Prostate gland (tissue), 2 donors: ENCODE measurements at places on chromosomes 6 and 20. TPM values are rescaled to one million over a fixed set of nuclear protein-coding genes. Genes with fewer than 3 reads are reported as not detected.

DNA sequence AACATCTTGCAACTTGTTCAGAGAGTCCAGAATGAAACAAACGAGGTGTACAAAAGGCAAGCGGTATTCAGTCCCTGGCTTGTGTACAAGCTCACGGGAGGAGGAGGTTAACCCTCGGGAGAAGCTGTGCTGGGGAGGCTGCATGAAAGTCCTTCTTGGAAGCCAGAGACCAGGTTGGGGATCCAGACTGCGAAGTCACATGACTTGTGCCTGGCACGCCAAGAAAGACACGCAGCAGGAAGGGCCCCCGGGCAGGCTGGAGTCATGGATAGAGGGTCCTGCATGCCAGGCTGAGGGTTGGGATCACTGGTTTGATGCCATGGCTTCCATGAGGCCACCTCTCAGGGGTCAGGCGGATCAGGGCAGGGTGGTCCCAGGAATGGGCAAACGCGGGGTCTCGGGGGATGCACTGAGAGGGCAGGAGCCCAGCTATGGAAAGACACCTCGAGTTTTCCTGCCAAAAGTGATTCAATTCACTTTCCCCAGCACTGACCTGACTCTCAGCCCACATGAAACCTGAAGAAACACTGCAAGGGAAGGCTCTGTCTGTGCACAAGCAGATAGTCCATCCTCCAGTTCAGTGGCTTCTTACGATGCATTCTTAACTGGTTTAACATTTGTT is 79.4 kb downstream of the DLL1 start:
- H3K4me3 ChIP-seq: no peak overlapping the region
- no peaks in the 10 kb centered on the region for H3K36me3 ChIP-seq
- H3K27me3 ChIP-seq: no peaks in the 10 kb centered on the region
- H3K4me1 ChIP-seq: no peaks in the 10 kb centered on the region
- H3K27ac ChIP-seq: no peak overlapping the region

DNA sequence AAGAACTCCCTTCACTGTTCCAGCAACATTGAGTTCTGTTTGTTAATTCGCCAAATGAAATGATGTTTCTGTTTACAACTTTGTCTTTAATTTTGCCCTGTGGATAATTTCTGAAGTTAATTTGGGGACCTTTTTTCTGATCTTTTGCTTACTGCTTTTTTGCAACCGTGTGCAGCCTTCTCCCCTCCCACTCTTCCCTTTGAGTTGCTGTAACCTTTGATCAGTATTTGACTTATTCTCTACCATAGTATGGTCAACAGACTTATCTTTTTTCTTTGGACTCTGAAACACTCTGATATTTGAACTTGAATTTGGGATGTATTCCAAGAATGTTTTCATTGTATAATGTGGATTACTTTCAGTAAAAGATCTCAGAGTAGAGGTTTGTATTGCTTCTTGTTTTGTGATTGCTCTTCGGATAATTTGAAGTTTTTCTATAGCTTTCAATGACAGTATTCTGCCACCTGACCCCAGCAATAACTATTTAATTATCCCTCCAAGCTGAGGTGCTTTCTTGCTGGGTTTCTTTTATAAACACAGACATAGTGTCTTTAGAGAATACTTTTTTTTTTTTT is 46.2 kb downstream of the LRRN4 start:
- peak overlapping the region; percentile 16 for H3K27ac ChIP-seq
- no peaks in the 10 kb centered on the region for H3K36me3 ChIP-seq
- H3K4me3 ChIP-seq: no peak overlapping the region

DNA sequence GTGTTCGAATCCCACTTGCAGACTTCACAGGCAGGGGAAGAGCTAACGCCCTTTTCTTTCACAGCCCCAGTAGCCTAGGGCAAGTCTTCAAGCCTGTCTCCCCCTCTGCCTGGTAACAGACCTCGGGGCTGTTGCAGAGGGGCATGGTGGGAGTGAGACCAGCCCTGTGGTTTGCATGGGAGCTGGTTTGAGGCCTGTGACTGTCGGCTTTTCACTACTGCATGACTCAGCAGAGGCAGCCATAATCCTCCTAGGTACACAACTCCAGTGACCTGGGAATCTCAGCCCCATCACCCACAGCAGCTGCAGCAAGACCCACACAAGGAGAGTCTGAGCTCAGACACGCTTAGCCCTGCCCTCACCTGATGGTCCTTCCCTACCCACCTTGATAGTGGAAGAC is 55.3 kb upstream of the POPDC3 start:
- H3K4me3 ChIP-seq: no peak overlapping the region
- H3K27me3 ChIP-seq: no peaks in the 10 kb centered on the region
- no peak overlapping the region for H3K27ac ChIP-seq
- no peaks in the 10 kb centered on the region for H3K36me3 ChIP-seq
- H3K4me1 ChIP-seq: no peaks in the 10 kb centered on the region

- DNase-seq: no peak
- H3K27me3 ChIP-seq: no peaks in the 10 kb centered on the region
- no peaks in the 10 kb centered on the region for H3K36me3 ChIP-seq
- no peaks in the 10 kb centered on the region for H3K4me1 ChIP-seq
- H3K4me3 ChIP-seq: no peak overlapping the region
- H3K27ac ChIP-seq: no peak overlapping the region
These were observed 92.6 kb downstream of the THBS2 start for GRCh38 chr6:169160855-169161560.

DNA sequence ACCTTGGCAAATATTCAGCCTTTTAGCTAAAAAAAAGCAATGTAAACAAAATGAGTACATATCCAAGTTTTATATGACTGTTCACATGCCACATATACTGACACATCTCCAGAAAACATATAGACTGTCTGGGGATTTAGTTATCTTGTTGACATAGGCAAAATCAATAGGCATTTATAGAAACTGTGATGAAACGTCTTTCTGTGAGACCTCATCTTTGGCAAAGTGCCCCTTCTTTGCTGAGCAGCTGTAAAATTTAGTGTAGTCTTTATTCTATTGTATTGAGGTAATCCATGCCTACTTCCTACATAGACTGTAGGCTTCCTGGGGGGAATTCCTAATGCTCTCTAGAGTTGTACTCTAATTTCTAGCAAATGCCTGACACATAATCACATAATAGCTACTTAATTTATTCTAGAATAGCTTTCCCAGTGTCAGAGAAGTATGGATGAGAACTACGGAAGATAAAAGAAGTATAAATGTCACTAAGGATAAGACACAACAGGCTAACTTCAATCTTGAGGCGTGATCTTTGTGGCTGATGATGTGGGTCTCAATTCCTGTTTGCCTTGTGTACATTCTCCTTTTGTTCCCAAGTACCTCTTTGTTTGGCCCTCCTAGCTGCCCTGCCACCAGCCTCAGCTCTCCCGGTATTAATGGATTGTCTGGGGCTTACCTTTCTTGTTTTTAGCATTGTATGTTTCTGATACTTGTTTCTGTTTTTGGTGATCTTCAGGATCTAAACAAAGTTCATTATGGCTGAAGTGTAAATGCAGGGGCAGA is 30.6 kb downstream of the PTCHD4 start:
- H3K4me1 ChIP-seq: no peaks in the 10 kb centered on the region
- H3K36me3 ChIP-seq: no peaks in the 10 kb centered on the region
- H3K4me3 ChIP-seq: no peak overlapping the region
- no peak overlapping the region for H3K27ac ChIP-seq
- H3K27me3 ChIP-seq: no peaks in the 10 kb centered on the region

DNA sequence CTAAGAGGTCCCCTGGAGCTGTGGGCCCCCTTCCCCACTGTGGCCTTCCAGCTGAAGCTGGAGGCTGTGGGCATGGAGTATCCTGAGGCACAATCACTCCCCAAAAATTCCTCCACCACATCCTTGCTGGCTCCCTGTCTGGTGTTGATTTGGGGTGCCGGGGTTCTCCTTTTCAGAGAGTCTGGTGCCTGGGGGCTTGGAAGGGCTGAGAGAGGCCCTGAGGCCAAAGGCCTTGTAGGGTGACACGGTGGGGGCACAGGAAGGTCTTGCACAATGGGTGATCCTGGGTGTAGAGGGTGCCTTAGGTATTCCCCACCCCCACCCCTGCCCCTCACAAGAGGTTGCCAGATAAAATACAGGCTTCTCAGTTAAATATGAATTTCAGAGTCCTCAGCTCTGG is 33.2 kb upstream of the VEGFA start:
- H3K27ac ChIP-seq: peak overlapping the region; percentile 93
- H3K4me1 ChIP-seq: peaks cover 5% of the 10 kb centered on the region
- H3K4me3 ChIP-seq: no peak overlapping the region
- H3K36me3 ChIP-seq: no peaks in the 10 kb centered on the region
- DNase-seq: no peak

GRCh38 chr6:81808851-81809570 is 56.5 kb upstream of the TENT5A start:
- no peak for DNase-seq
- no peaks in the 10 kb centered on the region for H3K27me3 ChIP-seq
- H3K4me1 ChIP-seq: no peaks in the 10 kb centered on the region

DNA sequence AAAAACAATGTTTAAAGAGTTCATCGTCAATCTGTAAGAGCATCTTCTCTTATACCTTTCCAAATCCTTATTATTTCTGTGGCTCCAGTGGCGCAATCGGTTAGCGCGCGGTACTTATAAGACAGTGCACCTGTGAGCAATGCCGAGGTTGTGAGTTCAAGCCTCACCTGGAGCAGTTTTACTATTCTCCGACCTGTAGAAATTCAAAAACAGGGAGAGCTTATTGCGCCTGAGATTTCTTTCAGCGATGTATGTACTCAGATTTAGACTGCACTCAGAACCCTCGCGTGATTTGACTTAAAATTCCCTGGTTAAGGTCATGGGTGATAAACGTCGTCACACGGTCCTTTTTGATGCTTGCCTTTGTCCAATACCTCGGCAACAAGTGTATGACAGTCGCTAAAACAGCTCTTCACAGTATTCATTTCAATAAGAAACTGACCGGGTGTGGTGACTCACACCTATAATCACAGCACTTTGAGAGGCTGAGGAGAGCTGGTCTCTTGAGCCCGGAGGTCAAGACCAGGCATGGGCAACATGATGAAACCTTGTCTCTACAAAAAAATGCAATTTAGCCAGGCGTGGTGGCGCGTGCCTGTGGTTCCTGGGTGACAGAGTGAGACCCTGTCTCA is 11.9 kb downstream of the GPX5 start:
- DNase-seq: no peak
- H3K4me3 ChIP-seq: no peak overlapping the region
- no peaks in the 10 kb centered on the region for H3K27me3 ChIP-seq

- no peak overlapping the region for H3K27ac ChIP-seq
- H3K4me1 ChIP-seq: no peaks in the 10 kb centered on the region
- H3K27me3 ChIP-seq: no peaks in the 10 kb centered on the region
- no peak overlapping the region for H3K4me3 ChIP-seq
- no peaks in the 10 kb centered on the region for H3K36me3 ChIP-seq
- no peak for DNase-seq
These were observed 824 bp upstream of the SCRT2 start for GRCh38 chr20:676315-676937.

GRCh38 chr20:12641619-12642018 is 367.2 kb upstream of the SPTLC3 start:
- H3K4me1 ChIP-seq: no peaks in the 10 kb centered on the region
- no peaks in the 10 kb centered on the region for H3K27me3 ChIP-seq

GRCh38 chr20:23253524-23253923 is 97.1 kb upstream of the NXT1 start:
- H3K27me3 ChIP-seq: peaks cover 2% of the 10 kb centered on the region
- H3K36me3 ChIP-seq: no peaks in the 10 kb centered on the region
- DNase-seq: no peak
- H3K4me1 ChIP-seq: no peaks in the 10 kb centered on the region
- H3K4me3 ChIP-seq: no peak overlapping the region
- no peak overlapping the region for H3K27ac ChIP-seq

DNA sequence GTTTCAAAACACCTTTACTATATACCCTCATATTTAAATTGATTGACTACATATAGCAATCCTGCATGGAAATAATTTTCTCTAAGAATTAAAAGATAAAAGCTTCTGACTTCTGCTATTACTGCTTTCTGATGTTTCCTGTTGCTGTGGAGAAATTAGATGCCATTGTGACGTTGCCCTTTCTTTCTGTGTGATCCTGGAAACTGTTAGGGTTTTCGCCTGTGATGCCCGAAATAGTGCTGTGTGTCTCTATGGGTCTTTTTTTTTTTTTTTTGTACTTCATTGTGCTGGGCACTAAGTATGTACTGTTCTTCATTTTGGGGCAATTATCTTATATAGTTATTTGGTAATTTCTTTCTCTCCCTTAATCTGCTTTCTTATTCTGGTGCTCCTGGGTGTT is 205.0 kb downstream of the ARID1B start:
- H3K36me3 ChIP-seq: no peaks in the 10 kb centered on the region
- peaks cover 8% of the 10 kb centered on the region for H3K4me1 ChIP-seq
- H3K4me3 ChIP-seq: no peak overlapping the region

DNA sequence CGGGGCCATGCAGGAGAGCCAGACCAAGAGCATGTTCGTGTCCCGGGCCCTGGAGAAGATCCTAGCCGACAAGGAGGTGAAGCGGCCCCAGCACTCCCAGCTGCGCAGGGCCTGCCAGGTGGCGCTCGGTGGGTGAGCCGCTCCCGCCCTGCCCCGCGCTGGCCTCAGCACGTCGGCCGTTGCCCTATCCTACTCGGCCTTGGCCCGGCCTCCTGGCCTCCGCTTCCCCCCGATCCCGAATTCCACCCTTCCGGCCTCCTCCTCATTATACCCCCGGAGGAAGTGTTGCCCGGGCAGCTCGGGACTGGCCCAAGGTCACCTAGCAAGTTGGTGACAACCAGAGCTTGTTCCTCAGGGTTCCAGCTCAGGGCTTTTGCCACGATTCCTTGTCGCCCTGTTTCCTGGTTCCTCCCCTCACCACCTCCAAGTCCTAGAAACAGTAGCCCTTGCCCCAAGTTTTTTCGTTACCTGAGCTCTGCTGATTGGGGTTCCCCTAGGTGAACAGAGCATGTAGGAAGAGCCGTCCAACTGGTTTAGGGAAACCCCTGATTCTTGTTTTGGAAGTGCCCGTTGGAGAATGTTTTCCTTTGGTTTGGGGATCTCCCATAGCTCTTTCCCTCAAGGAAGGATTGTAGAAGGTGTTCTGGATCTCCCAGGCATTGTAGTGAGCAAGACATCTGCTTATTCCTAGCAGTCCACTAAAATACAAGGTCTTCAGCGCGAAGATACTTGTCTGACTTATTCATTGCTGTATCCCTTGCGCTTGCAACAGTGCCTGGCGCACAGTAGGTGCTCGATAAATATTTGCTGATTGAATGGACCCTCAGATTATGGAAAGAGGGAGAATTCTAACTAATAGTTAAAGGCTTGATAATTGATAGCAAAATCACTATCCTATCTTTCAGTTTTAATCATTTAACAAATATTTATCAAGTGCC is 641 bp downstream of the ARFGEF2 start:
- peak overlapping the region; percentile 98 for H3K27ac ChIP-seq
- no peaks in the 10 kb centered on the region for H3K27me3 ChIP-seq
- H3K4me3 ChIP-seq: peak overlapping the region; percentile 87
- DNase-seq: peak; percentile 30
- peaks cover 3% of the 10 kb centered on the region for H3K4me1 ChIP-seq
- H3K36me3 ChIP-seq: no peaks in the 10 kb centered on the region

GRCh38 chr6:90068703-90069523 is 174.6 kb downstream of the GJA10 start:
- no peak overlapping the region for H3K4me3 ChIP-seq
- H3K36me3 ChIP-seq: no peaks in the 10 kb centered on the region
- no peak overlapping the region for H3K27ac ChIP-seq
- DNase-seq: no peak
- no peaks in the 10 kb centered on the region for H3K4me1 ChIP-seq

Gene YTHDF1
- total RNA-seq: 28.8 TPM

Gene ZNF311
- total RNA-seq: 1.9 TPM

Gene PRSS35
- total RNA-seq: 2.4 TPM

Gene ZC2HC1B
- total RNA-seq: not detected
